ENCODE measurements at places on chromosomes 13 and 19.

GRCh38 chr13:104993708-104994107, 1541.8 kb downstream of the EFNB2 start:
- DNase-seq = no peak

DNA sequence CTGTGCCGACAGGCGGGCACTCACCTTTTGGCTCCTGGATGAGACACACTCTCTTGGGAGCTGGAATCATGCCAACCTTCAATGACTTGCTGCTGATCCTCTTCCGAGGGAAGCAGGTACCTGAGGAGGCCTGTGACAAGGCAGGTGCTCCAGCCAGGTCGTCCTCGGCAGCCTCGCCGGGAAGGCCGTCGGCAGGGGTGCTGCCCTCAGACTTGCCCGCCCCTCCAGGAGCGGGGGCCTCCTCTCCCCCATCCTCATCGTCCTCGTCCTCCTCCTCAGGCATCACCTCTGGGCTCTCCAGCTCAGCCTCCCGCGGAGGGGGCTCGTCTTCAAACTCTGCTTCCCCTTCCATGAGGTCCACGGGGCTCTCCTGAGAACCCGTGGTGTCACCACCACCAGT, 29.2 kb downstream of the SUGP2 start:
- no peak for DNase-seq

DNA sequence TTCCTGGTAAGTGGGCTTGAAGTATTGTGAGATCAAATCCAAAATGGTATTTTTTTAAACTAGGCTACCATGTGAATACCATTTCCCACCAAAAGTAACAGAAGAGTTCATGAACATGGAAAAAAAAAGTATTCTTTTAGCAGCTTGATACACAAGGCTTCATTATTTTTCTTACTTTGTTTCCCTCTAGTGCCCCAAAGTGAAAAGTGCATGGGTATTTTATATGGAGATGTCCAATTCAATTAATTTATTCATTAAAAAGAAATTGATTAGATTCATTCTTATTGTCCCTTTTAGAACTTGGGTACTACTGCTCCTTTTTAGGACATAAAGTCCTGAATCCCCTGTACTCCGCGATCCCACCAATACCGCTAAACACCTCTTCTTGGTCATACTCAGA, 28.6 kb upstream of the SCEL start:
- DNase-seq = no peak

GRCh38 chr19:13150931-13151604, 857 bp downstream of the IER2 start:
- no peak for DNase-seq

GRCh38 chr13:50990818-50991506, 81.4 kb downstream of the RNASEH2B start:
- no peak for DNase-seq

- no peak for DNase-seq
Observed at GRCh38 chr19:28130066-28130511, 1082.9 kb downstream of the UQCRFS1 start.

DNA sequence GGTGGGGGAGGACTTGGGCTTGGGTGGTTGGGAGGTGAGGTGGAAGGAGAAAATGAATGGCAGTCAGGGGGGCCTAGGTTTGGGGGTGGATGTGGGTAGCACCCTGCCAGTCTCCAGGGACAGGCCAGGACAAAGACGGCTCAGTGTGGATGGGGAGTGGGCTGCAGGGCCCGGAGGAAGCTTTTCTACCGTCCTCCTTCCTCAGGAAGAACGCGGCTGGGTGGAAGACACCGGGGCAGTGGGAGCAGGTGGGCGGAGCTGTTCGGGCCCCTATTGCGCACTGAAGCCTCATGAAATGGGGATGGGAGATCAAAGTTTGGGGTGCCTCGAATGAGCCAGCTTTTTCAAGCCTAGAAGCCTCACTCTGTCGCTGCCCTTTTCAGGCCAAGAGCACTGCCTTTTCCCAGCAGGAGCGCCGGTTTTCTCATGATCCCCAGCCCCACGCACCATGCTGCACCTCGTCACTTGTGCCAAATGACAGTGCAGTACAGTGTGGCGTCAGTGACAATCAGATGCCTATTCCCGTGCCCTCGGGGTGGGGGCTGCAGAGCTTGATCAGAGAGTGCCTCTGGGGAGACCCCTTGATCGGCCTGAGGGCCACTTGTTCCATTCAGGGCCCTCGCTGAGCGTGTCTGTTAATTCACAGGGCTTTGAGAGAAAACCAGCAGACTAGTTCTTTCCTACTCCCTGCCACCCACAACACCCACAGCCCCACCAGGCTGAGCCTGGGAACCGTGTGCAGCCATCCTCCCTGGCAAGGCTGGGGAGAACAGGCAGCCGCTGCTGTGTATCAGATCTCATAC, 1.5 kb downstream of the CALM3 start:
- DNase-seq = no peak

DNA sequence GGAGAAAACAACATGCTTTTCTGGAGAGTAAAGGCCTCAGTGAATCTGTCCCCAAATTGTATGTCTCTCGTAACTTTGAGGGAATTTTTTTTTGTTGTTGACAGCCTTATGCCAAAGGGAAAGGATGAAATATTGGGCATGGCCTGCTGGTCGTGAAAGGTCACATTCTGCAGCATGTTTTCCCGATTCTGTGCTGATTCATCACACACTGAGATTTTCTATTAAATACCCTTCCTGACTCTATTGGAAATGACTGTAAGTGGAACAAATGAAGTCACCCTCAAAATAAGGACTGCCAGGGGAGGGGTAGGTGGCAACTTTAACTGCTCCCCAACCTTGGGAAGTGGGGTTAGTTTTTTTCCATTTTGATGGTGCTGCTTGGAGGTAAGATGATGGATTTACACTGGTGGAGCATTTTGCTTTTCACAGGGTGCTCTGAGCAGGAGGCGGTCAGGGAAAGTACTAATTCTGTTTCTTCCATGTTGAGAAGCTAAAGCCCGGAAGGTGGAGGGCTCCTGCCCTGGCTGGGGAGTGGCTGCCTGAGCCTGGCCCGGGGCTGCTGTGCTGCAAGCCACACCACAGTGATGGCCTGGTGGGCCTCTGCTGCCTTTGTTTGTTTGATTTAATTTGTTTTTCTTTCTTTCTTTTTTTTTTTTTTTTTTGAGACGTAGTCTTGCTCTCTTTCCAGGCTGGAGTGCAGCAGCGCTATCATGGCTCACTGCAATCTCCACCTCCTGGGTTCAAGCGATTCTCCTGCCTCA, 116.8 kb upstream of the SPATA13 start:
- no peak for DNase-seq

DNA sequence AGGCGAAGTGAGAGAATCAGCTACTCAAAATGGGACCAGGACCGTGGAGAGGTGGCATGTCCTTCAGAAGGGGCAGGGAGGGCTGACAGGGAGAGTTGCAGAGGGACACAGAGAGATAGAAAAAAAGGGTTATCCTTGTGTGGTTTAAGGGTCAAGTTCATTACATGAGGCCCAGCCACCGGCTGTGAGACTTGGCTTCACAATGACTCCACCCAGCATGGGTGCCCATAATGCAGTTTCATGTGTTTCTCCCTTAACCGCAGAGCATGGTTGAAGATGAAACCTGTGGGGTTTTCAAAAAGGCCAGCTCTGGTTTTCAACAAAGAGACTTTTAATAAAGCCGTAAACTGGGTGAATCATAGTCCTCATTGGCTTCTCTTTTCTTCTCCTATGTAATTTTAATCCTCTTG, 164.6 kb downstream of the KLF5 start:
- no peak for DNase-seq

DNA sequence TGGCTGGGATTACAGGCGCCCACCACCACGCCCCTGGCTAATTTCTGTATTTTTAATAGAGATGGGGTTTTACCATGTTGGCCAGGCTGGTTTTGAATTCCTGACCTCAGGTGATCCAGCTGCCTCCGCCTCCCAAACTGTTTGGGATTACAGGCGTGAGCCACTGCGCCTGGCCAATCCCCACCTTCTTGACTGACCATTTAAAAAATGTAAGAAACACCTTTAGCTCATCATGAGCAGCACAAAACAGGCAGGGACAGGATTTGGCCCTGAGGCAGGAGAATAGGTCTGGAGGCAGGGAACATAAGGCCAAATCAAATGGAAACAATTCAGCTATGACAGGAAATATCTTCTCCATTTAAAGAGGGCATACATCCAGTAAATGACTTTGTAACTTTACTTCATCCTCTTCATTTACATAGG, 1.4 kb upstream of the MPV17L2 start:
- DNase-seq = no peak

DNA sequence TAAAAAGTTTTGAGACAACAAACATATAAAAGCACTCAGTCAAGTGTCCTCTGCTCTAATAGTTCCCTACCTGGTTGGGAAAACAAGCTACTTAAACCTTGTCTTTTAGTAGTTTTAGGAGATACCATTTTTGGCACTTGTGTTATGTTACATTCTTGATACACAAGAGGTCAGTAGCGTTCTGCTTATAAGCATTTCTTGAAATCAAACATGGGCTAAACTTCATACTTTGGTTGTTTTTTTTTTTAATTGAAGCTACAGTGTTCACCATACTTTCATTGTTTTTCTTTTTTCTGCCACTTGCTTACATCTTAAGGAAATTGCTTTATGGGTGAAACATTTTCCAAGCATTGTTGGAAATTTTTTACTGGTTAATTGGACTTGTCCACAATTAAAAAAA, 12.9 kb downstream of the NHLRC3 start:
- no peak for DNase-seq

DNA sequence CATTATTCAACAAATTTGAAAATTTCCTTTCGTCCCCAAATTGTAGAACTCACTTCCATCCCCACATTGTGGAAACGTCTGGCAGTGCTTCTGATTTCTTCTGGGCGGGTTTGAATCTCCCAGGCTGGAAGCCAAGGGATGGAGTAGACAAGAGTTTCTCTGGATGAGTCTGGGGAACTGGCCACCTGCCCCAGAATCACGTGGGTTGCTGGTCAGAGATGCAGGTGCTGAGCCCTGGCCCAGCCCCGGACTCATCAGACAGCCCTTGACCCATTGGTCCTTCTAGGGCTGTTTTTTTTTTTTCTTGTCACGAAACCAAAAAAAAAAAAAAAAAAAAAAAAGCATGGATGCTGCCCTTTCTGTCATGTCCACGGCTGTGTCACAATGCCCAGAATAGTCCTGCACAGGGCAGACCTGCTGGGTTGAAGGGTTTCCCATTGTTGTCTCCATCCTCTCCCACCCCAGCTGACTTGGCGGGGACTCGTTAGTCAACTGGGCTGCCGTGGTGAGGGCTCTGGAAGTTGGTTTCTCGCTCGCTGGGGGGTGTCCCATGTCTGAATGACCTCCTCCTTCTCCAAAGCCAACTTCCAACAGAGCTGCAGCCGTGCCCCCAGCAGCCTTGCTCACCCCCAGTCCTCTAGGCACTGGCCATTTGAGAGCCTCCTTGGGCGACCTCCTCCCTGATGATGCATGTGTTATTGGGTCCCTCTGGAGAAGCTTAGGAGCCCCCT, 12.8 kb downstream of the CHST8 start:
- DNase-seq = no peak

- no peak for DNase-seq
Observed at GRCh38 chr19:6682607-6683128, 12.7 kb upstream of the TNFSF14 start.

- DNase-seq = no peak
Observed at GRCh38 chr13:113879017-113879416, 15.1 kb upstream of the GAS6 start.

- no peak for DNase-seq
Observed at GRCh38 chr13:101511766-101512165, 59.3 kb downstream of the ITGBL1 start.

- no peak for DNase-seq
Observed at GRCh38 chr13:75376792-75377402, 105.1 kb downstream of the TBC1D4 start.

DNA sequence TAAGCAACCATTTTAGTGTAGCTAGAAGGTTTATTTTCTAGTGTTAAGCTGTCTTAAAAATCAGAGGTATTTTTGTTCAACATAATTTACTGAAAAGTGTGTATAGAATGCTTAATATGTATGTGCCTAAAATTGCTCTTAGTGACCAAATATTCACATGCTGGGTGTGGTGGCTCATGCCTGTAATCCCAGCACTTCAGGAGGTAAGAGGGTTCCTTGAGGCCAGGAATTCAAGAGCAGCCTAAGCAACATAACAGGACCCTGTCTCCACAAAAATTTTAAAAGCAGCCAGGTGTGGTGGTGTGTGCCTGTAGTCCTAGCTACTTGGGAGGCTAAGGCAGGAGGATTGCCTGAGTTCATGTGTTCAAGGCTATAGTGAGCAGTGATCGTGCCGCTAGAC, 120.9 kb upstream of the FRY start:
- no peak for DNase-seq

GRCh38 chr19:8361921-8362793, 1.8 kb upstream of the ANGPTL4 start:
- DNase-seq = no peak

- DNase-seq = no peak
Observed at GRCh38 chr13:50596776-50597203, 246.7 kb downstream of the DLEU7 start.

DNA sequence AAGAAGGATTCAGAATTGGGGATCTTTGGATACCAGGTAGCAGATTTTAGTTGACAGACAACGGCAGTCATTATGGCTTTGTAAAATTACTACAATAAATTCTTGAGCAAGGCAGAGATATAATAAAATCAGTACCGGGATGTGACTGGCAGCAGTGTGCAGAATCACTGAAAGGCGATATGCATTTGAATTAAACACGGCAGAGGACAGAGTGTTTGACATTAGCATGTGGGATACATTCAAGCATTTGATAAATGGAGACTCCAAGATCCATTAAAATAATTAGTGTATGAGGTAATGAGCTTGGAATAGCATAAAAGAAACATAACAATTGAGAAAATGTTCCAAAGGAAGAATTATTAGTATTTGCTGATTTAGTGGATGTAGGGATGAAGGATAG, 36.8 kb downstream of the LCP1 start:
- DNase-seq = no peak
